ENCODE measurements at places on chromosomes 1 and 21.

DNA sequence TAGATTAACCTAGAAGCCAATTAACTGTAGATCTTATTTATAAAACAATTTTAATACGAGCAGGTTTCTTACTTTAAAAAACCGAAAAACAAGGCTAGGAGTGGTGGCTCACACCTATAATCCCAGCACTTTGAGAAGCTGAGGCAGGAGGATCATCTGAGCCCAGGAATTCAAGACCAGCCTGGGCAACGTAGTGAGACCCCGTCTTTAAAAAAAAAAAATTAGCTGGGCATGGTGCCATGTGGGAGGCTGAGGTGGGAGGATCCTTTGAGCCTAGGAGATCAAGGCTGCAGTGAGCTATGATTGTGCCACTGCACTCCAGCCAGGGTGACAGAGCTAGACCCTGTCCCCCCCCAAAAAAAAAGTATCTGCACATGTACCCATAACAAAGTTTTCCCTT lies 89.3 kb upstream of the QSOX1 start:
- no peak for DNase-seq

DNA sequence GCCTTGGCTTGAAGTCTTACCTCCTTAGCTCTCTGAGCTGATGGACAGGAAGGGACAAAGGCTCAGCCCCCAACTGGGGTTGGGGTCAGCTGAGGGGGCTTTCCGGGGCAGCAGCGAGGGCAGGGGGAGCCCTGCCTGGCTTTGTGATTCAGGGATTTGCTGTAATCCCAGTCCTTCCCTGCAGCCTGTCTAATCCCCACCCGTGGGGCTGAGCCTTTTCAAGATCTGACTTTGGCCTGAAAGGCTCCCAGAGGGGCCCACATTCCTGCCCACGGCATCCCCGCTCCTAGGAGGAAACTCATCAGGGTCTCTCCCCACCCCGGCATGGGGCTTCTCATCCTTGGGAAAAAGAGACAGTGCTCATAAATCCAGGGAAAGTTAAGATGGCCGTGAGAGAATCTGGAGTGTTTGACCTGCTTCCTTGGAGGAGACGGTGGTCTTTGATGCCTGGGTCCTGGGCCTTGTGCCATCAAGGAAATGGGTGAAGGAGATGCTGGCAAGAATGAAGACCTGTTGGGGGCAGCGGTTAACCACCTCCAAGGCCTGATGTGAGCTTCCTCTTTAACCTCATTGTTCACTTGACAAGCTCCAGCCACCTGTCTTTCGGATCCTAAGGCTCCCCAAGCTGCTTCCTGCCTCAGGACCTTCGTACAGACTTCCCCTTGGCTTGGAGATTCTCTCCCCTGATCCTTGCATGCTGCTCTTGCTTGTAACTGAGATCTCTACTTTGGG lies 83.1 kb upstream of the WNT4 start:
- DNase-seq = no peak

GRCh38 chr1:109479311-109479710 lies 4.4 kb upstream of the ATXN7L2 start:
- no peak for DNase-seq

- DNase-seq = no peak
Measured at GRCh38 chr1:45335855-45336324, 4.1 kb upstream of the TOE1 start.

GRCh38 chr1:60262701-60263100 lies 189.1 kb upstream of the C1orf87 start:
- no peak for DNase-seq

Measured in NCI-H774 (cell line).